T-cell (primary cell): ENCODE measurements at places on chromosomes 1 and 21. TPM values are rescaled to one million over a fixed set of nuclear protein-coding genes. Genes with fewer than 3 reads are reported as not detected.

DNA sequence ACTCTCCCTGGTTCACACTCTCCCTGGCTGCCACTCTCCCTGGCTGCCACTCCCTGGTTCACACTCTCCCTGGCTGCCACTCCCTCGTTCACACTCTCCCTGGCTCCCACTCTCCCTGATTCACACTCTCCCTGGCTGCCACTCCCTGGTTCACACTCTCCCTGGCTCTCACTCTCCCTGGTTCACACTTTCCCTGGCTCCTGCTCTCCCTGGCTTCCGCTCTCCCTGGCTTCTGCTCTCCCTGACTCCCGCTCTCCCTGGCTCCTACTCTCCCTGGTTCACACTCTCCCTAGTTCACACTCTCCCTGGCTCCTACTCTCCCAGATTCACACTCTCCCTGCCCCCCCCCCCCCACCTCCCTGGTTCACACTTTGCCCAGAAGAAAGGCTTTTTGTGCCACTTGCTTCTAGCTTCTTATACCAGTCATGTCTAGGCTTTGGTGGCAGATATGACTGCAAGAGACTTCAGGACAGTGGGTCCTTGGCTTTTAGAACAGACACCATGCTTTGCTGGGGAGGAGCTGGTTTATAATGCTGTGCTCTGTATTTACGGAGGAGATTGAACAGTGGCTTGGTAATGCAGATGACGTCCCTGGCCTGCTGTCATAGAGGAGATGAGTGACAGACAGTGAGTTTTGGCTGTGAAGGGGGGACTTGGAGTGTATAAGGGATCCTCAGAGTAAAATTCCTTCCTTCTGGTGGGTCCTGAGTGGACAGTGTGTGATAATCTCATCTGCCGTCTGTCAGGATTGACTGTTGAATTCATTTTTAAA, 17.0 kb downstream of the COQ8A start:
- peaks cover 4% of the 10 kb centered on the region for H3K36me3 ChIP-seq
- no peak overlapping the region for H3K4me3 ChIP-seq
- H3K27me3 ChIP-seq: no peaks in the 10 kb centered on the region
- no peak overlapping the region for H3K27ac ChIP-seq

- H3K27me3 ChIP-seq: no peaks in the 10 kb centered on the region
- peak overlapping the region; percentile 62 for H3K4me3 ChIP-seq
- H3K4me1 ChIP-seq: peaks cover 29% of the 10 kb centered on the region
- no peaks in the 10 kb centered on the region for H3K36me3 ChIP-seq
- H3K27ac ChIP-seq: peak overlapping the region; percentile 80
Observed at GRCh38 chr1:9942399-9942938, 722 bp downstream of the LZIC start.

DNA sequence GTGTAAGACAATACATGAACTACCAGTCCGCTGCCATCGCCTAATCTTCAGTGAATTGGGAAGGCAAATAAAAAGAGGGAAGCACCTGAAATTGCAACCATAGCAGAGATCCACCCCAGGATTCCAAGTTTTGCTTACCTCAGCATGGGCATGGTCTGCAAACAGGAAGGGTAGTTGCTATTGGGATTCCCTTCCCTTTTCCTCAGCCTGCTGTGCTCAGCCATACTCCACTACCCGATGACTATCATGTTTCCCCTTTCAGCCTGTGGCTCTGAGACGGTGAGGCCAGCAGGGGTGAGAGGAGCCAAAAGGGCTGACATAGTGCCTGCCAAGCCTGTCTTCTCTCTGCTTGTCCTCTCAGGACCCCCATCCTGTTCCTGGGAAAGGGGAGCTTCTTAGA, 64.2 kb downstream of the GPR137B start:
- no peak overlapping the region for H3K27ac ChIP-seq
- H3K27me3 ChIP-seq: no peaks in the 10 kb centered on the region
- no peak for DNase-seq
- peaks cover 37% of the 10 kb centered on the region for H3K36me3 ChIP-seq
- H3K4me1 ChIP-seq: no peaks in the 10 kb centered on the region
- H3K4me3 ChIP-seq: no peak overlapping the region

DNA sequence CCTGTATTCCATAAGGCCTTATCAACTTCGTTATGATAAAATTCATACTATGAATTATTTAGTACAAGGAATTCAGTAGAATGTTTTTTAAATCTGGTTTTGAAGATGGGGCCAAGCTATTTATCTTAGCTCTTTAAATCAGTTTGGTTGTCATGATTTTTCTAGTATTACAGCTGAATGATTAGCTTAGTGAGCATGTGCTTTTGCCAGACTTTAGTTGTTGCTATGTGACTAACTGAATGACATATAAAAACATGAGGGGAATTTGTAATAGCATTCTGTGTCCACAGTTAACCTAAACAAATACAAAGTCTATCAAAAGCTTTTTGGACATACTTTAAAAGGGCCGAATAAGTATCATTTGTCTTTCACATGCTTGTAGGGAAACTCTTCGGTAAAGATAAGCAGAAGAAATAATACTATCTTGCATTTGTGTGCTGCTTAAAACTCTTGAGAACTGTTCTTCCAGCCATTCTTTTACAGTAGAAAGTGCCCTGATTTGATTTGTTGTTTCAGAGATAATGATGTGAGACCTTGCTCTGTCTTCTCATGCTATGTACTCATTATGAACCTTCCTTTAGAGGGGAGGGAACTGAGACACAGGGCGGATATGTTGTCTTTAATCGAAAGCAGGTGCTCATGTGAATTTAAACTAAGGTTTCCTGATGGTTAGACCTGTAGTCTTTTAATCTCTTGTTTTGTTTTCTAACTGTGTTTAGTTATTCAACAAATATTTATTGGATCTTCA, 18.8 kb downstream of the NEK7 start:
- no peak for DNase-seq
- peaks cover 33% of the 10 kb centered on the region for H3K4me1 ChIP-seq
- H3K4me3 ChIP-seq: no peak overlapping the region
- peak overlapping the region; percentile 79 for H3K27ac ChIP-seq
- H3K27me3 ChIP-seq: no peaks in the 10 kb centered on the region
- no peaks in the 10 kb centered on the region for H3K36me3 ChIP-seq

The KAZN gene
- 0.30 TPM for total RNA-seq

The LRRC53 gene
- total RNA-seq: not detected
